ENCODE measurements at places on chromosomes 2 and 18. TPM values are rescaled to one million over a fixed set of nuclear protein-coding genes. Genes with fewer than 3 reads are reported as not detected.

C18orf54 gene
- total RNA-seq, result 2.7 TPM

MTIF2 gene
- 21.3 TPM for total RNA-seq

MALL gene
- 0.27 TPM for total RNA-seq

C2orf78 gene
- total RNA-seq, result not detected

ALK gene
- not detected for total RNA-seq

SPATA3 gene
- 0.72 TPM for total RNA-seq

DNA sequence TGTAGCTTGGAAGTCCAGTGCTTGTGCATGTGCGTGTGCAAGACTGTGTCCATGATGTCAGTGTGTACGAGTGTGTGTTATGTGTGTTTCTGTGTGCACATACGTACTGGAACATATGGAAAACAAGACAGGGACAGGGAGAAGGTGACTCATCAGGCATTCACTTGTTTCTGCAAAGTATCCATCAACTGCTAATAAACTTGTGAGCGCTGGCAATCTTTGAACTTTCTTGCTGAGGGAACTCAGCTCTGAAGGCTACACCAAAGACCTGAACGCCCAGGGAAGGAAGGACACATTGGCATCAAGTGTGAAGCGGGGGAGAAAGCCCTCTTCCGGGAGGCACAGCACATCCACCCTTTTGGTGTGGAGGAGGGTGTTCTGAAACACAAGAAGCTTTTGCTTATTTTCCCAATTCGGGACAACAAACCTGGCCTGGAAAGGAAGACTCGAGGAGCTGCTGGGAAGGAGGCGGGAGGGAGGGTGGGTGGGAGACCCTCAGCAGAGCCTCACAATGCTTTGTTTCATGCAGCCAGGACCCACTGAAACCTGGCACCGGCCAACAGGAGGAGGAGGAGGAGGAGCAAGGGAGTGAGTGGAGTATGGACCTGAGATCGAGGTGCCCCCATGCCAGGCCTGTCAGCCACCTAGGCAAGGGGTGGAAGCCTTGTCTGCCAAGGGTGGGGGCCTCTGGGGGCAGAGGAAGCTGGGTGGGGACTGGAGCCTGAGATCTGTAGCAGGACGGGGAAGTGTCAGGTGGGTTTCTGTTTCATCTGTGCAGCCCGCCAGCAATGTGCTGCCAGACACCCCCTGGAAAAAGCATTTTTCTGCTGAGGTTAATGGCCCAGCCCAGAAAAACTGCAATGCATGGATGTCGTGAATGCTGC, 26.8 kb downstream of the SMAD7 start:
- no peak overlapping the region for H3K4me3 ChIP-seq
- no peak overlapping the region for H3K27ac ChIP-seq
- no peaks in the 10 kb centered on the region for H3K27me3 ChIP-seq
- peaks cover 16% of the 10 kb centered on the region for H3K36me3 ChIP-seq
- DNase-seq, result peak; percentile 33
- H3K4me1 ChIP-seq, result peaks cover 64% of the 10 kb centered on the region

DNA sequence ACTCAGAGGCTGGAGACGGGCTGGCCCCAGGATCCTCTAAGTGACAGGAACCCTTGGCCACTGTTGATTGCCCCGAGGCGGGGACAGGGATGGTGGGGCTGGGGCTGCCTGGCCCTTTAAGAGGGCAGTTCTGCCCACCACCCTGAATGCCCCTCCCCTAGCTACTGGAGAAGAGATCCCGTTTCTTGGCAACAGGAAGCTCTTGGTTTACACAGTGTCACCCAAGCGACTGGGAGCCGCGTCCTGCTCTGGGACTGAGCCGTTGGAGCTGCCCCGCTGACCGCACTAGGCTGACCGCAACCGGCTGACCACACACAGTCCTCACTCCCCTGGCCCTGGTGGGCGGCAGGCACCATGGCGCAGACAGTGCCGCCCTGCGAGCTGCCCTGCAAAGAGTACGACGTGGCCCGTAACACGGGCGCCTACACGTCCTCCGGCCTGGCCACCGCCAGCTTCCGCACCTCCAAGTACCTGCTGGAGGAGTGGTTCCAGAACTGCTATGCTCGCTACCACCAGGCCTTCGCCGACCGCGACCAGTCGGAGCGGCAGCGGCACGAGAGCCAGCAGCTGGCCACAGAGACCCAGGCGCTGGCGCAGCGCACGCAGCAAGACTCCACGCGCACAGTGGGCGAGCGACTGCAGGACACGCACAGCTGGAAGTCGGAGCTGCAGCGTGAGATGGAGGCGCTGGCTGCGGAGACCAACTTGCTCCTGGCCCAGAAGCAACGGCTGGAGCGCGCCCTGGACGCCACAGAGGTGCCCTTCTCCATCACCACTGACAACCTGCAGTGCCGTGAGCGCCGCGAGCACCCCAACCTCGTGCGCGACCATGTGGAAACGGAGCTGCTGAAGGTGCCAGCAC, at the start of gene TEKT4:
TEKT4 (plus strand) TSS at position 205 of the 862 bp plus-strand sequence; CDS start at position 355, 150 bp downstream.
- no peak within 1 kb of the TSS for H3K4me3 ChIP-seq
- no peak within 1 kb of the TSS for H3K27ac ChIP-seq
- no peaks in the 10 kb centered on the region for H3K4me1 ChIP-seq
- no peaks in the 10 kb centered on the region for H3K27me3 ChIP-seq

DNA sequence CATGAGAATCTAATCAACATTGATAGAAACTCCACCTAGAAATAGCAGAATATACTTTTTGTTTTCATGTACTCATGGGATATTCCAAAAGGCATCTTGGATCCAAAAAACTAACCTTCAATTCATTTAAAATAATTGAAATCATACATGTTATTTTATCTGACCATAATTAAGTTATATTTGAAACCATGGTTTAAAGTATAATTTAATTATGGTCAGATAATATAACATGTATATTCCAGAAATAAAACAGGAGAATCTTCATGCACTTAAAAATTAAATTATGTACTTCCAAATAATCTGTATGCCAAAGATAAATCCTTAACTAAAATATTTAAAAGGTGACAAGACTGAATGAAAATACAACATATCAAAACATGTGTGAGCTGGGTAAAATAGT, 651.3 kb upstream of the LINC00305 start:
- no peaks in the 10 kb centered on the region for H3K36me3 ChIP-seq
- no peak overlapping the region for H3K27ac ChIP-seq
- H3K4me3 ChIP-seq, result no peak overlapping the region
- no peak for DNase-seq
- H3K27me3 ChIP-seq, result no peaks in the 10 kb centered on the region

GRCh38 chr2:143779021-143779420, 649.8 kb downstream of the ARHGAP15 start:
- no peaks in the 10 kb centered on the region for H3K36me3 ChIP-seq
- H3K27me3 ChIP-seq, result no peaks in the 10 kb centered on the region

- peaks cover 5% of the 10 kb centered on the region for H3K4me1 ChIP-seq
- H3K4me3 ChIP-seq, result no peak overlapping the region
- H3K27me3 ChIP-seq, result no peaks in the 10 kb centered on the region
- no peaks in the 10 kb centered on the region for H3K36me3 ChIP-seq
- H3K27ac ChIP-seq, result no peak overlapping the region
Observed at GRCh38 chr2:46504685-46505471, 25.5 kb downstream of the TMEM247 start.

DNA sequence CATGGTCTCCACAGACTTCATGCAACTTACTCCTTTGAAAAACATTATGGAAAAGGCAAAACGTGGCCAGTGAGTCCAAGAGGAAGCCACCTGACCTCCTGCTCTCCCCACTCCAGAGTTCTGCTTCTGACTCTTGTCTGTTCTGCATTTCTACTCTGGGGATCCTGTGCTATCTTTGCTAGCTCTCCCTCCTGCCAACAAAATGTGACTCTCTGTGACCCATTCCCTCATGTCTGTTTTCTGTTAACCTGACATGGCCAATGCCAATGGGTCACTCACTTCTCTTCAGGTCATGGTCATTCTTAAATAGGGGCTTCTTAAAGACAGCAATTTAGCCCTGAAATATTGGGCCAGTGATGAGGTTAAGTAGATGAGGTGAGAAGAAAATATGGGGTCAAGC, 210.3 kb downstream of the CDH20 start:
- H3K27me3 ChIP-seq, result no peaks in the 10 kb centered on the region
- no peak overlapping the region for H3K27ac ChIP-seq
- H3K4me1 ChIP-seq, result no peaks in the 10 kb centered on the region
- no peak overlapping the region for H3K4me3 ChIP-seq
- DNase-seq, result no peak

DNA sequence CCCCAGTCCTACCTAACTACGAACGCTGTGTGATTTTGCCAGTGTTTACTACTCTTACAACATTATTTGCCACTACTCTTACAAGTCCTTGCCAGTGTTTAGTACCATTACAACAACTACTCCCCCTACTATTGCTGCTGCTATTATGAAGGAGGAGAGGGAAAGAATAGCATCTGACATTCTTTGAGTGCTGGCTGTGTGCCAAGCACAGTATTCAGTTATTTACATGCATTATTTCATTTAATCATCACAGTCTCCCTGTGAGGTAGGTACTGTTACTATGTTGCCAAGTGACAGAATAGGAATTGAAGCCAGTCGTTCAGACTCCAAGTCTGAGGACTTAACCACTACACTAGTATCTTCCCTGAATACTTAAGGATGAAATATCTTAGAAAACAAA, 185.9 kb upstream of the FOSL2 start:
- DNase-seq, result no peak
- no peak overlapping the region for H3K4me3 ChIP-seq
- no peaks in the 10 kb centered on the region for H3K27me3 ChIP-seq
- no peaks in the 10 kb centered on the region for H3K4me1 ChIP-seq
- H3K36me3 ChIP-seq, result no peaks in the 10 kb centered on the region

- no peaks in the 10 kb centered on the region for H3K4me1 ChIP-seq
- H3K4me3 ChIP-seq, result no peak overlapping the region
- no peak for DNase-seq
- H3K36me3 ChIP-seq, result peaks cover 12% of the 10 kb centered on the region
- no peaks in the 10 kb centered on the region for H3K27me3 ChIP-seq
- H3K27ac ChIP-seq, result no peak overlapping the region
Observed at GRCh38 chr18:80127635-80128034, 18.6 kb downstream of the ADNP2 start.

DNA sequence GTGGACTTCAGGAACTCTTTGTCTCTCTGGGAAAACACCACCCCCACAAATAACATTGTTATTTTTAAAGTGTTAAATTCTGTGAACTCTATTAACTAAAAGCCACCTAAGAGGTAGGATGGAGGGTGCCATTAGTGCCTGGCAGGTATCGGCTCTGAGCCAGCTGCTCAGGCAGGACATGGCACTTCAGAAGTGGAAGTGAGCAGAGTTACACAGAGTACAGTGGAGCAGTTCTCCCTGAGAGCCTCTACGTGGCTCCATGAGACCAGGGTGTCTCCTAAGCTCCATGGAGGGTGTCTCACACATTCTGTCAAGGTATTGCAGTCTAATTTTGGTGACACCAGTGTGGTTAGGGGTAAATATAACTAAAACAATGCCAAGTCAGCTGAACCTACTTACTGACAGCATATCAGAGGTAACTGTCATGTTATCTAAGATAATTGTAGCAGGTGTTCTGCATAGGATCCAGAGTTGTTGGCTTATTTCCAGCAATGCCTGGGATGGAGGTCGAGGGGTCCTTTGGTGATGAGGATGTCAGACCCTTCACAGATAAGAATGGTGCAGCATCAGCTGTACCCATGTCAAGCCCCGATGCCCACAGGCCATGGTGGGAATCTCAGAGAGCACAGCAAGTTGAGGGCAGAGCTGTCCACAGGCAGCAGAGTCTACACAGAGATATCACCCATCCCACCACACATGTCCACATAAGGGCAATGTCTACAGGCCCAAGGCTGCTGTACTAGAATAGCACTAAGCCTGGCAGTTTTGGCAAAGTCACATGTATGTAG, 8.6 kb upstream of the MALL start:
- H3K36me3 ChIP-seq, result no peaks in the 10 kb centered on the region
- no peak overlapping the region for H3K4me3 ChIP-seq
- H3K27ac ChIP-seq, result no peak overlapping the region
- H3K4me1 ChIP-seq, result no peaks in the 10 kb centered on the region
- peaks cover 4% of the 10 kb centered on the region for H3K27me3 ChIP-seq

- H3K27me3 ChIP-seq, result no peaks in the 10 kb centered on the region
- H3K4me1 ChIP-seq, result no peaks in the 10 kb centered on the region
- H3K36me3 ChIP-seq, result no peaks in the 10 kb centered on the region
Observed at GRCh38 chr18:51135795-51136194, 61.7 kb downstream of the MEX3C start.

DNA sequence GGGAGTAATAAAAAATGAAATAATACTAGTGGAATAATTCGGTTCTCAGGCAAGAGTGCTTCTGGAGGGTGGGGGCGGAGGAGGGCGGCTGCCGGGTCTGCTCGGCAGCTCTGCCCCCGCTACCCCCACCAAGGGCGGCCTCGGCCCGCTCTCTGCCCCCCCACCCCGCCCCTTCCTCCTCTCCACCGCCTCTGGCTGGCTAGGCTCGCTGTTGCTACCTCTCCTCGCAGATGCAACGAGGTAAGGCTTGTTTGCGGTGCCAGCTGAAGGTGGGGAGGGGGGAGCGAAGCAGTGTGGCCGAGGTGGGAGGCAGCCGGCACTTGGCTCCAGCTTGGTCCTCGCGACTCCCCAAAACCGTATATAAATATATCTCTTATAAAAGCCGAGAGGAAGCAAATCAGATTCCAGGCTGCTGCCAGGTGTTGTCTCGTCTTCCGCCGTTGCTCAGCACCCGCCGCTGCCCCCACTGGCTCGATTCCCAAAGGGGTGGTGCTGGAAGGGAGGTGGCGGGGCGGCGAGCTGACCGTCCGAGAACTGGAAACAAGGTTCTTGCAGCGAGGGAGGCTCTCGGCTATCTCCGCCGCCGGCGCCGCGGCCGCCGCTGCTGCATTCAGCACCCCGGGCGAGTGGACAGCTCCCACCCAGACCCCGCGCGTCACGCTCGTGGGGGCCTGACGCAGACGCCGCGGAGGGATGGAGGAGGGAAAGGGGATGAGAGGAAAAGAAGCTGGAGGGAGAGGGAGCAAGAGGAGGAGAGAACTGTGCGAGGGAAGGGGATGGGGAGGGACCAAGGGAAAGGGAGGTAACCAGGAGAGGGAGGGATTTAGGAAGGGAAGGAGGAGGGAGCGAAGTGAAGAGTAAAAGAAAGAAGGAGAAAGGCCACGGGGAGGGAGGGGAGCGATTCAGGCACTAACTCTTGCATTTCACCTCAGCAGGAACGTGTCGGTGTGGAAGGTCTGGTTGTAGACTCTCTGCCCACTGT, at the start of gene MARCHF4:
MARCHF4 (minus strand) TSS at position 763 of the 982 bp plus-strand sequence. CDS start 2,223 bp downstream, outside the sequence.
- H3K36me3 ChIP-seq, result no peaks in the 10 kb centered on the region
- H3K27me3 ChIP-seq, result peaks cover 37% of the 10 kb centered on the region
- H3K27ac ChIP-seq, result no peak within 1 kb of the TSS
- peaks cover 13% of the 10 kb centered on the region for H3K4me1 ChIP-seq

DNA sequence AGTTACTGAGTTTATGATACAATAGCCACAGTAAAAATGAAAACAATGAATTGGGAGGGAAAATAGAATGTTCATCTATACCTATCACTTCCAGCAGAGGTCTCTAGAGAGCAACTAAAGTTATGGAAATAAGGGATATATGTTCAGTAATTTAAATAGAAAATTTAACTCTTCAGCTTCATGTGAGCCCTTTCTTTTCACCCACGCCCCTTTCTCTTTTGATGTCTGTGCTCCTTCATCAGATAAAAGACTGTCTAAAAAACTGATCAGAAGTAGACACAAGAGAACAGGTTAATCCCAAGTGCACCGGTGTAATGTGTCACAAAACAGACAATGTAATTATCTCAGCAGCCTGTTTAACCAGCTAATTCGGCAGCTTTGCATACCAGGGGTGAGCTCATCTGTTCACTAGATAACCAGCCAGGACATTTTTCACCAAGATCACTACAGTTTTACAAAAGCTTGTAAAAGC, 238.5 kb upstream of the ERBB4 start:
- H3K36me3 ChIP-seq, result no peaks in the 10 kb centered on the region
- peak overlapping the region; percentile 65 for H3K4me3 ChIP-seq
- H3K4me1 ChIP-seq, result peaks cover 5% of the 10 kb centered on the region

All from CD4-positive, CD25-positive, alpha-beta regulatory T cell (primary cell).